RPMI7951 (cell line): ENCODE measurements at places on chromosomes 16 and 17.

DNA sequence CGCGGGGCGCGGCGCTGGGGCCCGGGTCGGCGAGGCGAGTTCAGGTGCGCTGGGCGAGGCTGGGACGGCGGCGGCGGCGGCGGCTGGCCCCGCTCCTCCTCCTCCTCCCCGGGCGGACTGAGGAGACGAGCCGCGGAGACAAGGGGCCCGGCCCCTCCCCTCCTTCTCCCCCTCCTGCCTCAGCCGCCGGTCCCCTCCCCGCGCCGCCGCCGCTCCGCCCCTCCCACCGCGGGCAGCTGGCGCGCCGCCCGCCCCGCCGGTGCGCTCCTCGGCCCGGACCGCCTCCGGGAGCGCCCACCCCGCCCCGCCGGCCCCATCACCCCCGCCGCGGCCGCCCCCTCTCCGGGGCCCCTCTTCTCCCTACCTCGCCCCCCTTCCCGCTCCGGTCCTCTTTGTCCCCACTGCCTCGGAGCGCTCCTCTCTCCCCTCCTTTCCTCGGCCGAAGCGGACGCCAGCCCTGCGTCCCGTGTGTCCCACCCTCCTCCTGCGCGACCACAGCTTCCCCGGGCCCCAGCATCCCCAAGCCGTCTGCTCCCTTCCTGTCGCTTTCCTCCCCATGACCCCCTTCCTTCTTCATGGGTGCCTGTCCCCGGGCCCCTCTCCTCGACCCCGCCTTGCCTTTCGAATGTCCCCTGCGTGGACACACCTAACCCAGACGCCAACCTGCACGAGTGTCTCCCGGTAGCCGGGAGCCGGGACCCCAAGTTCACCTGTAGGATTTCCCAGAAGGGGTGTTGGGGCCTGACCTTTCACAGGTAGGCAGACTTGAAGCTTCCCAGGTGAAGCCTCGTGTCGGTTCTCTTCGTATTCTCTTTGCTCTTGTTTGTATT lies at the start of gene TOX3:
TSS of gene TOX3 (minus strand) at position 140 of the 830 bp plus-strand sequence. CDS start 420 bp downstream, outside the sequence.
- no peak for DNase-seq

DNA sequence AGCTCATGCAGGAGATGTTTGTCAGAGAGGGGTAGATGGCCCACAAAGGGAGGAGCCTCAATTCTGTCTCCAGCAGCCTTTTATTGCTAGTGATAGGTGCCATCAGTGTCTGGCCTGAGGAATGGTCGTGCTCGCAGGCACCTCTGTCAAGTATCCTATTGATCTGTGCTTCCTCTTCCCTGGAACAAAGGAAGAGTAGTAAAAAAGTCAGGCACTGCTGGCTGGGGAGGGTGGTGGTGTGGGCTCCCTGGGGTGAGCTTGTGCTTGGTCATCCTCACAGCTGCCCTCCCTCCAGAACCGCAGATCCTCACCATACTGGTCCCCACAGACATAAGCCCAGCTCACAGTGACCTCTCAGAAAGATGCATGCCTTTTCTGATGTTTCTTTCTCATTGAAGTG lies 15.0 kb upstream of the SALL1 start:
- DNase-seq = peak; percentile 69

DNA sequence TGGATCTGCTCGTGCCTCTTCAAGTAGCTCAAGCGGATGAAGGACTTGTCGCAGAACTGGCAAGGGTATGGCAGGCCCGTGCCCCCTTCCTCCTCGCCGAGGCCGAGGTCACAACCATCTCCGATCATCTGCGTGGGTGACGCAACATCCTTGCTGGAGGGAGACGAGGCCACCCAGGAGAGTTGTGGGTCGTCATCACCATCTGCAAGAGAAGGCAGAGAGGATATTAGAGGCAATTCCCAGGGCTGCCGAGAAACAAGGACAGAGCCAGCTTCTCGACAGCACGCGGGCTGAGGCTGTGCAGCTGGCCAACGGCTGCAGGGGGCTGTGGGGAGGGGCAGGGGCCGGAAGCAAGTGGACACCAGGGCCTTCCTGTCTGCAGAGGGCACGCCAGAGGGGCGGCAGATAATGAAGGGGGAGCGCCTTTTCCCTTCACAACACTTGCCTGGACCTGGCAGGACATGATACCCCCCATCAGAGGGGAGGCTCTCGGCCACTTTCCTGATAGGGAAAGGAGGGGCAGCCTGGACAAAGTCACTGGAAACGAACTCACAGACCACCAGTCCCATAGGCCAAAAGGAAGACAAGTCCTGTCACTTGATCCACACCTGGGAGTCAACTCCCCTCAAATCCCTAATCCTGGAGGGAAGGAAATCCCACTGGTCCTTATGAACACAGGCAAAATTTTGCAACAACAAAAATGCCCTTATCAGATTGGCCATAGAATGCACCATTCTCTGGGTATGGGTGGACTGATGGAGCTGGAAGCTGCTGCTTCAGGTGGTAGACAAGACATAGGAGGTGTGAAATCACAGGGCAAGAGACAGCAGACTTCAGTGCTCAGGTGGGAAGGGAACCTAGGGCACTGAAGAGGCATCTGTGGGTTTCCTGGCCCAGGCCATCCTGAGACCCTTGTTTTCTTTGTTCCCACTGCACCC lies 217.0 kb downstream of the ZNF423 start:
- DNase-seq = no peak

DNA sequence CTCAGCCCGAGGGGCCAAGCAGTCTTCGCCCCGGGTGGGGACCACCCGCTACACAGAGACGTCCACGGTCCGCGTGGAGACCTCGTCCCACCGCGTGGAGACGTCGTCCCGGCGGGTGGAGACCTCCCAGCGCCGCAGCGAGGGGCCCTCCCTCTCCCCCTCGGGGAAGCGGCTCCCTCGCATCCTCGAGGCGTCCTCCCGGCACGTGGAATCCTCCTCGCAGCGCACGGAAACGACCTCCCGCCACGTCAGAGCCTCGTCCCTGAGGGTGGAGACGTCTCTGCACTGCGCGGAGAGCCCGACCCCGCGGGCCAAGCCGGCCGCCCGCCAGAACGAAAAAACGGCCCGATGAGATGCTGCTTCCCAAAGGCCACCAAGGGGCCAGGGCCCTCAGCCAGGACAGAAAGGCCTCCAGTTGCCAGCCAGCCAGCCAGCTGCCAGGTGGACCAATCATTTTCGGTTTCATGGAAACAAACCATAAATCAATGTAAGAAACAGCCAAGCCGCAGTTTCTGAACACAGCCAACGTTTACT lies 424 bp downstream of the C17orf100 start:
- DNase-seq = peak; percentile 54

DNA sequence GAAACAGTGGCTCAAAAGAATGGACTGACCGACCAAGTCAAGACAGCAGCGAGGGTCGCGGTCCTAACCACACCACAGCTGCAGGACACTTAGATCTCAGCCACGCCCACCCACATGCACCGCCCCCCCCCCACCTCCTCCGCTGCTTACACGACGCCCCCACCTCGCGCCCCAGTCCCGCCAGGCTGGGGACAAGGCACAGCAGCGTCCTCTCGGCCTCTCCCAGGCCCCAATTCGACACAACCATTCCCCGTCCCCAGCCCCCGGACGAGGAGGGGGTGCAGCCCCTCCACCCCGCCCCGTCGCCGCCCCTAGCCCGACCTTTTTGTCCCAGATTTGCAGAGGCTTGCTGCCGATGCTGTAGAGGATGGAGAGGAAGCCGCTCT lies 477 bp downstream of the CFAP20 start:
- no peak for DNase-seq

DNA sequence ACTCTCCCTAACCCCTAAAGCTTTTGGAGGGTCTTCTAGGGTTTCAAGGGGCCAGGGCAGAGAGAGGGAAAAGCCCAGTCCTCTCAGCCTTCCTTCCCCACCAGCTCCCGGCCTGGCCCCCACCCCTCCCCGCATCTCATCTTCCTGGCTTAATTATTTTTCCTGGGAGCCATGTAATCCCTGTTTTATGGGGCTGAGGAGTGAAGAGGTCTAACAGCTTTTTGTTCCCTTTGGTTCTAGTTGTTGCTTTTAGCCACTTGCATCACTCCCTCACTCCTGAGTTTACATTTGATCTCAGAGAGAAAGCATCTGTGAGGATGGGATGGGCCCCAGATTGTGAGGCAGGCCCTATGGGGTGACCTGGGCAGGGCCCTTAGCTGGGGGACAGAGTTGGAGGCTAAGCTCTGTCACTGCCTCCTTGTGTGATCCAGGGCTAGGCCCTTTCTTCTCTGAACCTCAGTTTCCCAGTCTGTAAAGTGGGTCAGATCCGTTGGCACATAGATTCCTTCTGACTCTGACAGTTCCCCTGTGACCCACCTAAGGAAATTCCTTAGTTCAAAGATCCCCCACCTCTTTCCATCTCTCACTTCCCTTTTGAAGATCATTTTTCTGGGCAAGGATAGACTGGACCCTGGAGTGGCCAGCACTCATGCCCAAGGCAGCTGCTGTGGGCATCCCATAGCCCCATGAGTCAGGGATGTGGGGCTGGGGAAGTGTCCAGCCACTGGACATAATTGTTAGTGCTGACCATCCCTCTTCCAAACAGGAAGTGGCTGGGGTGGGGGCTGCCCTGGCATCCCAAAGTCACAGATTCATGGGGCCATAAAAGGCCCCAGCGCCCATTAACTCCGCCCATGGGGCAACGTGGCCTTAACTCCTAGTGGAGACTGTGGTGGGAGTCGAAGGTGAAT lies 20.1 kb downstream of the UNC119 start:
- no peak for DNase-seq

GRCh38 chr17:65219707-65220106 lies 82.5 kb downstream of the RGS9 start:
- DNase-seq = no peak

GRCh38 chr16:60107437-60107836 lies 1373.3 kb upstream of the GOT2 start:
- peak; percentile 58 for DNase-seq

DNA sequence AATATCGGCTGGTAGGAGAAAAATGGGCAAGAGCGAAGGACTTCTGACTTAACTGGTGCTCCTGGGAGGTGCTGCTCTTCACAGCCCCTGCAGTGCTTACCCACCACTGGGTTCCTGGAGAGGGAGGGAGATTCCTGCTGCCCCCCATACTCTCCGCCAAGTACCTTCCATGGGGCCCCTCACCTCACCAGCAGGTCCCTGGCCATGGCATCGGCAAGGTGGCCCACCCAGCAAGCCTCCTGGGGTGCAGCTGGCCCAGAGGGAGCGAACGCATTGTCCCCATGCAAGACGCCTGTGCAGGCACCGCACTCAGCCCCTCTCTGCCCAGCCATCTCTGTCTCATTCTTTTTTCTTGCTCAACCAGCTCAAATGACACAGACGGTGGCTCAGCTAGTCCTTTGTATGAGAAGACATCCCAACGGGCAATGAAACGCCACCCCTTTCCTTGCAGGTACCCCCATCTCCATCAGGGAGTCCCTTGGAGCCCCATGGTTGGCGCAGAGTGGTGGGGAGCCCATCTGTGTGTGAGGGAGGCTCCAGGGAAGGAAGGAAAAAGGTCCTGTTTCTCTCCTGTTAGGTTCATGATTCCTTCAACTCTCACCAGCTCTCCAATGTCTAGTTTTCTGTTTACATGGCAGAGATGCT lies 9.6 kb upstream of the ALDH3A1 start:
- DNase-seq = no peak

GRCh38 chr16:56257666-56258342 lies 66.5 kb downstream of the GNAO1 start:
- no peak for DNase-seq

DNA sequence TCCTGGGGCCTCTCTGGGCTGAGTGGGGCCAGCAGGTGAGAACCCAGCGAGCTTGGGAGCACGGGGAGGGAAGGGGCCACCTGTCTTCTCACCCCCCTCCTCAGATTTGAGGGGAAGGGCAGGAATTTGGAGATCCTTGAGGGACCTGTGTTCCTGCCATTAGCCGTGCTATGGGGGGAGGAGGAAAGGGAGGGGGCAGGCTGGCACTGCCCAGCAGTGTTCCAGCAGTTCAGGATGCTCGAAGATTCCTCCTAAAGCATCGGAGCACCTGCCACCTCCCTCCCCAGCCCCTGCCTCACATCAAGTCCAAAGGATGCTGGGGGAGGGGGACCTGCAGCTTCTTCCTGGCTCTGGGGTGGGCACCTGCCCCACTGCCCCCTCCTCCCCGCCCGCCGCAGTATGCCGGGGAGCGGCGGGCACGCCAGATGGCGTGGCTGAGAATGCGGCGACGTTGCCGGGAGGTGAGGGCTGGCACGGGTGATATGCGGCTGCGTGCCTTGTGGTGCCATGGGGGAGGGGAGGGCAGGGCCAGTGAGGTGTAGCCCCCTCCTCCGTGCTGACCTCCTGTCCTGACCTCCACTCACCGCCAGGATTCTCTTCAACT lies 4.7 kb upstream of the NEUROD2 start:
- DNase-seq = no peak

- no peak for DNase-seq
Observed at GRCh38 chr16:22890976-22891375, 77.0 kb downstream of the HS3ST2 start.

- DNase-seq = peak; percentile 15
Observed at GRCh38 chr17:13508896-13509295, 92.8 kb downstream of the HS3ST3A1 start.

DNA sequence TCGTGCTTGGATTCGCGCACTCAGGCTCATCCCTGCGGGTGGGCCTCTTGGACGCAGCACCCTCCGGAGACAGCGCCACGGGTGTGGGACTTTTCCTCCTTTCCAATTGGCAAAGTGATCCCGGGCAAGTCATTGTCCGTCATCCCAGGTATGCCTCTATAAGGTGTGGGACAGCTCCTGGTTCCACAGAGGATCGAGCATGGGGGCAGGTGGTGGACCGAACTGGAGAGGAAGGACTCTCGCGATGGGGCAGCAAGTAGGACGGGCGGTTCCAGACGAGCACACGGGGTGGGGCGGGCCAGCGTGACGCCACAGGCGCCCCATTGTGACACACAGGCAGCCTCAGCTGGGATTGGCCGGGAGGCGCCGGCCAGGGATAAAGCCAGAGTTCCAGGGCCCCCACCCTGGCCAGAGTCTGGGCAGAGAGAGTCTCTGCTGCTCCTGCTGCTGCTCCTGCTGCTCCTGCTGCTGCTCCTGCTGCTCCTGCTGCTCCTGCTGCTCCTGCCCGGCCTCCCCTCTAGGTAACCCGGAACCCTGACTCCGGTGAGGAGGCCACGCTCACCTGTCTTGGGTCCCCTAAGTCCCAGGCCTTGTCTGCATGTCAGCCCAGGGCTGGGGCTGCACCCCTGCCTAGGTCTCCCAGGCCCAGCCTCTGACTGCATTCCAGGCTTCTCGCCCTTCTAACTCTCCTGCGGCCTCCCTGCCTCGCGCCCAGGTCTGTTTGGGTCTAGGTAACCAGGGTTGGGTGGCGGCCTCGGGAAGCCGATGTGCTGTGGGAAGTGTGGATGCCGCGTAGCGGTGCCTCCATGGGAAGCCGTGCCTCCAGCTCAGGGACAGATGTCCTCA lies 38.5 kb upstream of the SLC47A1 start:
- DNase-seq = no peak

- peak; percentile 74 for DNase-seq
Observed at GRCh38 chr17:64420143-64420670, 28.7 kb upstream of the MILR1 start.

GRCh38 chr16:68710211-68710610 lies 26.9 kb upstream of the CDH1 start:
- no peak for DNase-seq

GRCh38 chr17:39903158-39903884 lies 15.1 kb downstream of the GSDMB start:
- DNase-seq = no peak

DNA sequence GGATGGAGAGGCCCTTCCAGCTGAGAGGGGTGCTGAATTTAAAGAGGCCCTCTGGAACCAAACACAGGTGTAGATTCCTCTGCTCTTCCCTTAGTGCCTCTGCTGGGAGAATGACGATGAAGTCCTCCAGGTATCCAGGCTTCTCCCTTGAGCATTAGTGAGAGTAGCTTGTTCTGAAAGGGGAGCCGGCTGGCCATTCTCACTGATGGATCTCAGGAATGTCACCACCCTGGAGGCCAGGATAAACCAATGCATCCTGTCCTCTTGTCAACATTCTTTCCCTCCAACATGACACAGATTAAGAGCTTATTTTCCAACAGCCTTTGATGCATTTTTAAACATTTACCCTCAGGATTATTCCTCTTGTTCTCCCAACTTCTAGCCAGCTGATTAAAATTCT lies 325.5 kb downstream of the CA10 start:
- DNase-seq = no peak
